ENCODE measurements at places on chromosomes 5 and 9. TPM values are rescaled to one million over a fixed set of nuclear protein-coding genes. Genes with fewer than 3 reads are reported as not detected.

C9orf153 gene
- 0.98 TPM for total RNA-seq

IL9 gene
- total RNA-seq = not detected

RASEF gene
- 0.07 TPM for total RNA-seq

SIT1 gene
- 0.07 TPM for total RNA-seq

CCDC180 gene
- 0.76 TPM for total RNA-seq

UBAC1 gene
- 21.4 TPM for total RNA-seq

ODF2 gene
- 32.7 TPM for total RNA-seq

HAVCR2 gene
- 0.33 TPM for total RNA-seq

CDH12 gene
- not detected for total RNA-seq

ENTREP1 gene
- total RNA-seq = 0.33 TPM

BSPRY gene
- total RNA-seq = 0.07 TPM

SLCO6A1 gene
- not detected for total RNA-seq

WNT8A gene
- not detected for total RNA-seq

ADRB2 gene
- total RNA-seq = 1.2 TPM

MCTP1 gene
- 1.3 TPM for total RNA-seq

ADAMTS19 gene
- total RNA-seq = 0.33 TPM

ZNG1E gene
- 18.7 TPM for total RNA-seq

CAVIN4 gene
- 1.6 TPM for total RNA-seq

ARHGEF28 gene
- total RNA-seq = 6.1 TPM

RETREG1 gene
- total RNA-seq = 2.4 TPM

DND1 gene
- total RNA-seq = 0.13 TPM

ZBTB6 gene
- total RNA-seq = 15.6 TPM

LCN6 gene
- not detected for total RNA-seq

NFIB gene
- 39.1 TPM for total RNA-seq

SPINK4 gene
- 0.91 TPM for total RNA-seq
